Epithelial cell of prostate (primary cell): ENCODE measurements at places on chromosomes 11 and 22.

- DNase-seq, result no peak
These were observed 57.7 kb downstream of the TRAF6 start for GRCh38 chr11:36452236-36452940.

GRCh38 chr22:22110548-22111266 is 128.1 kb upstream of the TOP3B start:
- DNase-seq, result peak; percentile 95

GRCh38 chr11:69230856-69231425 is 63.0 kb upstream of the MYEOV start:
- DNase-seq, result no peak

DNA sequence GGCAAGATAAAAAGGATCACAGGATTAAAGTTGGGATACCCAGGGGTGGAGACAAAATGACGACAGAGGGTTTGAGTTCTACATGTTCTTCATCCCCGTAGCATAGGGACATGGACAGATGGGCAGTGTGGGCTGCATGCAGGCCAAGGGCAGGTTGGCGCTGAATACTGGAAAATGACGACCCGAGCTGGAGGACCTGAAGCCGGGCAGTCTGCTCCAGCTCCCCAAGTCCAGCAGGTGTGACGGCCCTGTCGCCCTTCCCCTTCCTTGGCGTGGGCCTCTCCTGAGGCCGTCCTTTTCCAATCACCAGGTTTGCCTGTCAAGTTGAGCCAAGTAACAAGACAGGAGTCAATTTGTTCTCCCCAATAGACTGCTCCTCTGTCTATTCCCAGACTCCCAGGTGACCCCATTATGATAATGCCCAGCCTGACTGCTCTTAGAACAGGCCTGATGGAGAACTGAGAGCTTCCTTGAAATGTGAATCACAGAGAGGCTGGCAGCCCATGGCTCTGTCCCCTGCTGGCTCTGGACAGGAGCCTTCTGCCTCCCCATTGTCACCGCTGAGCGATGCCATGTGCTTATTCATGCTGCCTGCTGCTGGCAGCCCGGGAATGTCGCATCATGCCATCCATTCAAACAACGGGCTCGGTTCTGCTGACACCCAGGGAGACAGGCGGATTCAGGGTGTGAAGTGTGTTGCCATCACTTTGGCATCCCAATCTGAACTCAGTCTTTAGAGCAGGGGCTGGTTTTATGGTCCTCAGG is 392.1 kb downstream of the NTM start:
- no peak for DNase-seq

GRCh38 chr22:20653012-20653794 is 120.7 kb upstream of the SERPIND1 start:
- no peak for DNase-seq

GRCh38 chr22:42462016-42462415 is 29.8 kb upstream of the NFAM1 start:
- DNase-seq, result no peak

- DNase-seq, result no peak
These were observed 15.7 kb upstream of the FBXO3 start for GRCh38 chr11:33790040-33790439.

- no peak for DNase-seq
These were observed 41.9 kb upstream of the WNT11 start for GRCh38 chr11:76248210-76248609.

DNA sequence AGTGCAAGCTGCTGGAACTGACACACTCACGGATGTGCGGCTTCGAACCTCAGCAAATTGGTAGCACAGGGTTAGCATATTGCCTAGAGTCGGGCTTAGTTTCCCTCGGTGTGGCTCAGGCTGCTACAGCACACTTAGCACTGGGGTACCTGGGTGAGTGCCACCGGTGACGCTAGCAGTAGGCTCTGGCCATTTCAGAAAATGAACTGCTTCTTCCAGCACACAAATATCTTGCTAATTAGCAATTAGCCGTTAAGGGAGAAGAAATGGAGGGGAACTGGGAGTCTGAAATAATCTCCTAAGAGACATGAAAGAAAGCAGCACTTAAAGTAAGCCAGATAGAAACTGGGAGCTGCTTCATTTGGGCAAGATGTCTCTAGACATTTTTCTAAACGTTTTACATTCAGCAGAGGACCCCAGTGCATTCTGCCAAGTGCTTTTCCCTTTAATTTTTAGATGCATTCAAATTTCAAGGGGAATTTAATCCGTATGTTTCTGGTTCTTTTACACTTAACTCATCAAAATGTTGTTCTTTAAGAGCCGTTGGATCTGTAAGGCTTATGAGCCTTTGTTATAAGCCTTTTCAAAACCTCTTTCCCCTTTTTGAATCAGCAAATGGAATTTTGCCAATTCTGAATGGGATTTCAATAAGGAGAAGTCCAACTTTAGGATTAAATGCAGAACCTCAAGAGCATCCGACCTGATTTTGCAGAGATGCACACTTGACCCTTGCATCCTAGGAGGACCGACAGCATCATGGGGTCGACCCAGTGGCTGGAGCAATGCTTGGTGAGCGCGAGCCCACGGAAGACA is 708.1 kb downstream of the NTM start:
- no peak for DNase-seq

DNA sequence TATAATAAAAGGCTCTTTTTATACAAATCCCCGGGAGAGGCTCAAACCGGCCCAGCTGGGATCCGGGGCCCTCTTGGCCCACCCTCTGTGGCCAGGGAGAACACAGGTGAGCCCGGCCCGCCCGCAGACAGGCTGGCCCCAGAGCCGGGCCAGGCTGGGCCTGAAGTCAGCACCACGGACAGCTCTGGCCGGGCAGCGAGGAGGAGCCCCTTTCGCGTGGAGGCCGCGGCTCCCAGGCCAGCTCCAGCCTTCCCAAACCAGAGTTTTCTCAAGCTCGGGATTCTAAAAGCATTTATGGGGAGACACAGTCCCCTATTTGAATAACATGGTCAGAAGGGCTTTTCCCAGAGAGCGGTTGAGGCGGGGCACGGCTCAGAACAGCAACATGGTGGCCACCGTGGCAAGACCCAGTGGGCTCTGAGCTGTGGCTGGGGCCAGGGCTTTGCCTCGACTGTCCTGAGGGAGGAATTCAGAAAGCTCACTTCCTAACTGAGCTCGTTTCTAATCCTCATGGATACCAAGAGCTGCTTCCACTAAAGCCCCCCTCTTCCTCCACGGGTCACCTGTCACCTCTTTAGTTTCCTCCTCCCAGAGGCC is 115.4 kb downstream of the BRD1 start:
- DNase-seq, result no peak

- no peak for DNase-seq
These were observed 8.9 kb upstream of the LDLRAD3 start for GRCh38 chr11:35934981-35935380.

- no peak for DNase-seq
These were observed 47.7 kb upstream of the HTATIP2 start for GRCh38 chr11:20315800-20316199.

DNA sequence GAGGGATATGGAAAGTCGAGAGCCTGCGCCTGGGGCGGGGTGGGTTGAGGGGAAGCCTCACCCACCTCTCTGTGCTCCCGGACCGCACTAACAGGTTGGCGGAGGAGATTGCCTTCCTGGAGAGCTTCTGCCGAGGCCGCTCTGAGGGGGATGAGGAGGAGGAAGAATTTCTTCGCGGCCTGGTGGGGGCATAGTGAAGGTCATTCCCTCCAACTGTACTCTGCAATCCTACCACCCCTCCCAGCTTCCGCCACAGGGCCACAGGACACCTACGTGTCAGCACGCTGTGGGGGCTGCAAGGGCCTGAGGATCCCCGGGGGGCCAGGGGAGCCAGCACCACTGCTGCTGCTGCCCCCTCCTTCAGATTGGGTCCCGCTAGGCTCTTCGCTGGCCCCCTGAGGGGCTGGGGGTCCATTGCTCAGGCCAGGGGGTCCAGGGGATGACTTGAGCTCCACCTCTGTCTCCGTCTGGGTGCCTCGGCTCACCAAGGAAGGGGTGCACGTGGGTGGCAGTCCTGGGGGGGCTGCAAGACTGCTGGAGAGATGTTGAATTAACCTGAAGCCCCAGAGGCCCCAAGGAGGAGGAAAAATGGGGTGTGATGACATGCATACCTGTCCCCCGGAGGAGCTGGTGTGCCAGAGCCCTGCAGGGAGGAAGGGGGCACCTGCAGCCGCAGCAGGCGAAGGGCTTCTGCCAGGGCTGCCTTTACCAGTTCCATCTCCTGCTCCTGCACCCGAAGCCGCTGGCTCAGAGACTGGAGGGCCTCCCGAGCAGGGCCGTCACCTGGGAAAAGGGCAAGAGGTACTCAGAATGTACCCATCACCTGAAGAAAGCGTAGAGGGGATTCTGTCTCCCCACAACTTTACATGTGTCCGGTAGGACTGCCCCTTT is 1.5 kb downstream of the EML3 start:
- DNase-seq, result no peak

- DNase-seq, result no peak
These were observed 503.2 kb downstream of the MN1 start for GRCh38 chr22:27298332-27298731.

DNA sequence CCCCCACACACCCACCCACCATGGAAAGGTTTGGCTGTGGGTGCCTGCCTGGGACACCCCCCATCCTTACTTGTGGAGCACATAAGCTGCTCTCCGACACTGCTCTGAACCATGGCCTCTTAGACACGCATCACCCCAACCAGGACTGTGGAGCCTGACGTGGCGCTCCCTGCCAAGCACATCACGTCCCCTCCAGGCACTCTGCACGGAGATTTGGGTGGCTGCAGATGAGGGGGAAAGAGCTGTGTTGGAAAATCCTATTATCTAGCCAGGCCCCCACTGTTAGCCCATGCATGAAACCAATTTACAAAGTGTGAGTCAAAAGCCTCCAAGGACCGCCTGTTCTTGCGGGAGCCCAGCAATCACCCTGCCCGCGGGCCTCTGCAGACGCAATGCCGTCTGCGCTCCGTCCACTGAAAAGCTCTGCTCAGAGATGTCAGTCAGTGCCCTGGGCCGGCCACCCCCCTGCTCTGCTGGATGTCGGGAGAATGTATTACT is 163.4 kb upstream of the NECTIN1 start:
- DNase-seq, result no peak

DNA sequence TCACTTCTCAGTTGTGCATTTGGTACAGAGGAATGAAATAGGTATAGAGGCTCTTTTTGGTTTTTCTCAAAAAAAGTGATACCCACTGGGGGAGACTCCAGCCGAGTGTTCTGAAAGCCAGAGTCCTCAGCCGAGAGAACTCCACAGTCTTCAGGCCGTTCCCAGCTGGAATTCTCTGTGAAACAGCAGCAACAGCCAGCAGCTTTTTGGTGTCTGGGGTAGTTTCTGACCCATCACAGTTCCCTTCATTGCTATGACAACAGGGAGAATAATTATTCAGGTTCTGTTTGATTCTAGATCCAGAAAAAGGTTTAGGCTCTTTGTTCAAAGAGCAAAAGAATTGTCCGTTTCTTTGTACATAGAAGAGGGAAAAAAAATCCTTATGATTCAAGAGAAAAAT is 84.6 kb downstream of the C22orf31 start:
- no peak for DNase-seq

- no peak for DNase-seq
These were observed 2.9 kb downstream of the SMARCB1 start for GRCh38 chr22:23789638-23790037.

DNA sequence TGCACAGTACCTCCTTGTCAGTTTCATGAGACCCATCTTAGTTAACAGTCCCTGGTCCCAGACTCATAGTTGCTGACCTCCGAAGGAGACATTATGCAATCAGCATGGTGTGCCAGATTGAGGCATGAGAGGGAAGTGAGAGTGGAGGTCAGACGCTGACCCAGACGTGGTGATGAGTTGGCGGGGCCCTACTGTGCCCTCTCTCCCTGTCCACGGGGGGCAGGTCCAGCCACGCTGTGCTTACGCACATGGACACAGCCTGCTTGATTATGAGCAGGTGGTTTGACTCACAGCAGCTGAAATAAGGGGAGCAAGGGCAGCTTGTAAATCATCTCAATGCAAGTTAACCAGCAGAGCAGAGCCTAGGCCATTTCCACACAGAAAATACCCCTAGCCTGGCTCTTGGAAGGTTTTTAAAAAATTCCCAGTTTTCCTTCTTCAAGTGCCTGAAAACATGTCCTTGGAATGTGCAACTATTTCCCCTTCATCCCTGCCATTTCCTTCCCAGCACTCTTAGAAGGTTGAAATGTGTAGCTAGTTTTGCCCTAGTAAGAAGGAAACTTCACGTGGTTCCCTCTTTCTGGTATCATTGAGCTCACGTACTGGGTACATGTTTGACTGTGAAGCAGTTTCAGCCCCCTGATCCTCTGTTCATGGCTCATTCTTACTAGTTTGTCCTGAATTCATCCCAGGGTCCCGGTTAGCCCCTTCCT is 122.6 kb upstream of the SORL1-AS1 start:
- no peak for DNase-seq

GRCh38 chr22:48980409-48980808 is 847.3 kb downstream of the BRD1 start:
- no peak for DNase-seq

GRCh38 chr11:119258180-119258579 is 52.0 kb downstream of the CBL start:
- no peak for DNase-seq

DNA sequence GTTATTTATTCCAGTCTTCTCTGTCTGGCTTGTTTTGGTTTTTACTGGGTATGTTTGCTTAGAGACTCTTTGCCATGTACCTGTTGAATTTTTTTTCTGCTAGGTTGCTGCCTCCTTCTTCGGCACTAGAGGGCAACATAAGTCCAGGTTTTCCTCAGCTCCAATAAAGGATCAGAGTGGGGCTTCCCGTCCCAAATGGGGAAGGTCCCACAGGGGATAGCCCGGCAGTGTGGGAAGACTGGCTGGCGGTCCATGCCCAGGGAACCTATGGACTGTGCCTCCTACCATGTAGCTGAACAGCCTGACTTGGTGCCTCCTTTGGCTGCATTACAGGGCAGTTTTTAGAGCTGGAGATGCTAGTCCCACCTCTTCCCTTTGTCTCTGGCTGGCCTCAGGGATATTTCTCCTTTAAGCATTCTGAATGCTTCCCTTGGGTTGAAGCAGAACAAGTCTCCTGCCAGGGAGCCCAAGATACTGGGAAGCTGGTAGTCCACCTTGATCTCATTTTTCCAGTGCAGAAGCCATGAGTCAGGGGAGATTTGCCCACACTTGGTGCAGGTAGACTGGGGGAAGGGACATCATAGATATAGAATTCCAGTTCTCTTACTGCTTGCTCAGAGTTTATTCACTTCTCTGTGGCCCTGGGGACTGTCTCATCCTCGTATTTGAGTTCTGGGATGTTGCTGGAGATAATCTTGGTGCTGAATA is 60.2 kb downstream of the BRD1 start:
- DNase-seq, result no peak

GRCh38 chr11:125559888-125560287 is 9.4 kb upstream of the EI24 start:
- no peak for DNase-seq

GRCh38 chr11:84580428-84580827 is 1046.7 kb downstream of the DLG2 start:
- no peak for DNase-seq

GRCh38 chr22:45197606-45198462 is 34.1 kb downstream of the NUP50 start:
- DNase-seq, result no peak

- no peak for DNase-seq
These were observed 7.5 kb upstream of the SLC2A11 start for GRCh38 chr22:23850136-23850611.

- DNase-seq, result no peak
These were observed 123.8 kb upstream of the SORL1-AS1 start for GRCh38 chr11:121576531-121576930.
